Heart left ventricle (tissue), 16 donors: ENCODE measurements at places on chromosomes 7 and 10. TPM values are rescaled to one million over a fixed set of nuclear protein-coding genes. Genes with fewer than 3 reads are reported as not detected.

- no peak for DNase-seq
Measured at GRCh38 chr10:31769564-31769963, 159.1 kb downstream of the ARHGAP12 start.

DNA sequence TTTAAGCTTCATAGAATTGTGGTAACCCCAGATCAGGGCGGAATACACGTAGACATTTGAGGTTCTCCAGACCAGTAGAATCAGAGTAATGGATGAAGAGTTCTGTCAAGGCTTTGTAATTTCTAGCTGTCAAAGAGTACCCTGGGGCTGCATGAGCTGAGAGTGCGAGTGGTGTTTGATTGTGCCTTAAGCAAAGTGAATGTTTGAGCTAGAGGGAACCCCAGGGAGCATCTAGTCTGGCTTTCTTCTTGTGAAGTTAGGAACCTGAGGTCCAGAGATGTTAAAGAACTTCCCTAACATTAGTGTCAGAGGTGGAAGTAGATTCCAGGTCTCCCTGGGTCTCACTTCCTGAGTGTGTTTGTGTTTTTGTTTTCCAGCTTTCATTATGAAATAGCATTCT is 212.3 kb upstream of the FZD1 start:
- no peak for DNase-seq

DNA sequence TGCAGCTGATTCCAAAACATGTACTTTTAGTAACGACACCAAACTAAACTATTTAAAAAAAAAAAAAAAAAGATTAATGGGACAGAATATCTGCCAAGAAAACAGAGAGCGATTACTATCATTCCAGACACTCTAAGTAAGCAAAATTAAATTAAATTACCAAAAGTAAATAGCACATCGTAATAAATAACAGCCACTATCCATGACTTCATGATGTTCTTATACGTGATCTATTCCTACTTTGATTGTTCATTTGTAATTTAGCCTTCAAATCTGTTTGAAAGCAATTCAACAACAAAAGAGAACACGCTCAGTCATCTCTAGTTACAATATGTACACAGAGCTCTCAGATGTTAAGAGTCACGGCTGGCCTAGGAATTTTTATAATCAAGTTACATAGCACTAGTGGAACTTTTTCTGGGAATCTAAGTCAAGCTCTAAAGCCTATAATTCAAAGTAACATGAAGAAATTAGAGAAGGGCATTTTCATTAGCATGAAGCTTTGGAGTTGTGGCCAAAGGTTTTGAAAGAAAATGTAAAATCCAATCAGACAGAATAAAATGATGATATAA is 241.7 kb upstream of the NEBL start:
- no peak for DNase-seq

The CALCR gene
- 0.17 TPM for total RNA-seq

GRCh38 chr7:136128050-136128449 is 150.9 kb upstream of the MTPN start:
- DNase-seq = no peak

The VSTM2A gene
- total RNA-seq = not detected

DNA sequence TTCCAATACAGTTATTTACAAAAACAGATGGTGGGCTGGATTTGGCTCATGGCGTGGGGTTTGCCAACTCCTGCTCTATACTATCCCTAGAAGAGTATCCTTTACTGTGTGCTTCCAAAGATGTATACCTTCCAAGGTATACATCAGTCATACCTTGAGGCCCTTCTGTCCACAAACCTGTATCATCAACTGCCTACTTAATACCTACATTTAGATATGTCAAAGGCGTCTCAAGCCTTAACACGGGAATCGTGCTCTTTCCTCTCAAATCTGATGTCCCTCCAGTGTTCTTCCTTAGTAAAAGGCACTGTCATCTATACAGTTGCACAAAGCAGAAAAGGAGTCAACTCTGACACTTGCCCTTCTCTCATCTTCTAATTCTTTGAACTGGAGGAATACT is 36.9 kb downstream of the NAMPT start:
- DNase-seq = no peak

- DNase-seq = no peak
Measured at GRCh38 chr7:88147949-88148348, 71.9 kb downstream of the SRI start.

GRCh38 chr10:44312401-44312800 is 72.5 kb downstream of the CXCL12 start:
- DNase-seq = no peak

GRCh38 chr7:43877968-43878864 is 8.9 kb upstream of the MRPS24 start:
- DNase-seq = no peak

- DNase-seq = no peak
Measured at GRCh38 chr10:123831259-123831658, 60.3 kb downstream of the CPXM2 start.
